ENCODE measurements at places on chromosomes 7 and 10.
A peak's percentile ranks its signal among the peaks of the same experiment; 100 is the strongest.

DNA sequence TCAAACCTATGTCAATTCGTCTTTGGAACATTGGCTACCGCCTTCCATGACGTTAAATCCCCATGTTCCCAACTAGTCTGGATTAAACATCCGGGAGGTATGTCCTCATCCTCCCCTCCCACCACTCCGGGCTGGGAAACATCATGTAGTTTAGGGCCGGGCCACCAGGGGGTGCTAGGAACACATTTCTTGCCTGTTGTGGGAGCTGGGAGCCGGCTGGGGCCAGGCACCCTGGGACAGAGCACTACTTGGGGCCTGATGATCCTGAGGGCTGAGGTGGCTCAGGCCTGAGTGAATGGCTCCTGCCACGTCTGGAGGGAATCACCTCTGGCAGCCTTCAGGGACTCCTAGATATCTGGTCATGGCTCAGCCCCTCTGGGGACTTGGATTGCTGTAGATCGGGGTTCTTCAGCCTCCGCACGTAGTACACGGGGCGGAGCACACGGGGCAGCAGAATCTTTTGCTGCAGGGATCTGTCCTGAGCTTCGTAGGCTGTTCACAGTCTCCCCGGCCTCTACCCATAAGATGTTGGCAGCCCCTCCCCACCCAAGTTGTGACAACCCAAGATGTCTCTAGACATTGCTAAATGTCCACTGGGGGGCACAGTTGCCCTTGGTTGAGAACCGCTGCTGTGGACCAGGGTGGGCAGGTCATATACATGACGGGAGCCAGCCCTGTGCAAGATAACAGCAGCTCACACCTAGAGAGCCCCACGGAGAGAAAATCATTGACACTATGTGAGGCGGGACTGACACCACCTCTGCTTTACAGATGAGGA lies 141.2 kb upstream of the ZNF716 start:
- DNase-seq: no peak

- no peak for DNase-seq
Measured at GRCh38 chr10:47361293-47361692, 13.1 kb downstream of the RBP3 start.

DNA sequence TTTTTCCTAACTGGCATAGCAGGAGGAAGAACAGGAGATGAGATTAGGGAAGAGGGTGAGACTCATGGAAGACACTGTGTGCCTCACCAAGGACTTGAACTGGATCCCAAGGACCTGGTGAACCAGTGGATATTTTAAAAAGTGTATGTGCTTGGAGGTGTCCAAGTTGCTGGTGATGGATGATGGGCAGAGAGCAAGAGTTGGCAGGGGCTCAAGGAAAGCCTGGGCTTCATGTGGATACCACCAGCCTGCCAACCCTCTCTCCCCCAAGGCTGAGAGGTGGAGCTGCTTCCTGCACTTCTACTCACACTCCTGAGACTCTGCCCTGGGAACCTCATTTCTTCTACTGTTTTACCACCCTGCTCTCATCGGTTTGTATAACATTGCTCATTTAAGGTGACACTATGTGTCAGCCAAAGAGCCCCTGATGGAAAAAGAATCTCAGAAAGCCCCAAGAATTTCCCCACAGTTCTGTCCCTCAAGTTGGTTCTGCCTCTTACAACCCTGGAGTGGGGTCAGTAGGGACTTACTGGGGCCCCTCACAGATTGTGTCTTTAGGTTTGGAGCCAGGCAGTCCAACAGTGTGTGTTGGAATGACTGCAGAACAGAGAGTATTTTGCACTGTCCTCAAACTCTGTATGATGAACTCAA lies 56.2 kb upstream of the PDCD4 start:
- no peak for DNase-seq

DNA sequence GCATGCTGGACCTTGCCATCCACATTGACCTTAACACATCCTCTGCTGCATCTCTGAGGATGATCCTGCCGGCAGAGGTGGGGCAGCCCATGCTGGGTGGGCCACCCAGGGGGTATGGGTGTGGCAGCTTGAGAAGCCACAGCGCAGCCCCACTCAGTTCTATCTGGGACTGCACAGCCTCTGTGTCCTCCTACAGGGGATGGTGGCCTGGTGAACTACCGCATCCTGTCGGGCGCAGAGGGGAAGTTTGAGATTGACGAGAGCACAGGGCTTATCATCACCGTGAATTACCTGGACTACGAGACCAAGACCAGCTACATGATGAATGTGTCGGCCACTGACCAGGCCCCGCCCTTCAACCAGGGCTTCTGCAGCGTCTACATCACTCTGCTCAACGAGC lies 12.2 kb upstream of the C10orf105 start:
- no peak for DNase-seq

GRCh38 chr7:130048906-130049305 lies 2.3 kb downstream of the ZC3HC1 start:
- no peak for DNase-seq

GRCh38 chr7:26166684-26167266 lies 14.8 kb downstream of the NFE2L3 start:
- no peak for DNase-seq

- no peak for DNase-seq
Measured at GRCh38 chr7:30196408-30196807, 61.6 kb downstream of the MTURN start.

- DNase-seq: no peak
Measured at GRCh38 chr10:96283756-96284155, 12.4 kb upstream of the BLNK start.

DNA sequence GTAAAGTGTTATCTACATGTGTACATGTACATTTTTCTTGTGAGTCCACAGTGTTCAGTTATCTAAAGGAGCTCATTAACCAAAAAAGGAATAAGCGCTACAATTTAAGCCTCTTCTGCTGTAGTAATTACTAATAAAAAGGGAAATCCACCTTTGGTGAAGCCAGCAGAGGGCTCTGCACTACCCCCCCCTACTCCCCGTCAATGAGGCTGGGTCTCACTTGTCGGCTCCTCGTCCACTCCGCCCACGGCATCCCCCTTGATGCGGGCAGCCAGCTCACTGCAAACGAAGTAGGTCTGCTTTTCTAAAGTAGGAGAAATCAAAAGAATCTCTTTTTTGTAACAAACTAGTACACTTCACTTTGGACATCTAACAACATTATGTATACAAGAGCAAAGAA lies 4.7 kb upstream of the WASHC2A start:
- no peak for DNase-seq

- DNase-seq: no peak
Measured at GRCh38 chr10:11875494-11876281, 52.5 kb downstream of the PROSER2 start.

GRCh38 chr7:4164556-4164955 lies 517.5 kb upstream of the FOXK1 start:
- no peak for DNase-seq

DNA sequence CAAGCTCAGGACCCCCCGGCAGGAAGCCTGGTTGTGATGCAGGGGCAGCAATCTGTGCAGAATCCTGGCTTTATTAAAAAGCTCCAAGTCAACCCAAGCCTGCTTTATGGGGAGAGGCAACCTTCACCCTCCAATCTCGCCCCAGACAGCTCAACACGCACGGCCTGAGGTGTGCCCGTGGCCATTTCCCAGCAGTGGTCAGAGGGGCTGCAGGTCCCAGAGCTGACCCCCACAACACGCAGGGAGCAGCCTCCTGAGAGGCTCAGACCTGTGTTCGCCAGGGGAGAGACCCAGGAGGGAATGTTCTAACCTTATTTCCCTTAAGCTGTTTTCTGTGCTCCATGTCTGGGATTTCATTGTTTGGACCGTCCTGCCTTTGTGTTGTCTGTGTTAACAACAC lies 108.2 kb downstream of the CTBP2 start:
- no peak for DNase-seq

- no peak for DNase-seq
Measured at GRCh38 chr10:33422471-33423153, 88.1 kb upstream of the NRP1 start.

DNA sequence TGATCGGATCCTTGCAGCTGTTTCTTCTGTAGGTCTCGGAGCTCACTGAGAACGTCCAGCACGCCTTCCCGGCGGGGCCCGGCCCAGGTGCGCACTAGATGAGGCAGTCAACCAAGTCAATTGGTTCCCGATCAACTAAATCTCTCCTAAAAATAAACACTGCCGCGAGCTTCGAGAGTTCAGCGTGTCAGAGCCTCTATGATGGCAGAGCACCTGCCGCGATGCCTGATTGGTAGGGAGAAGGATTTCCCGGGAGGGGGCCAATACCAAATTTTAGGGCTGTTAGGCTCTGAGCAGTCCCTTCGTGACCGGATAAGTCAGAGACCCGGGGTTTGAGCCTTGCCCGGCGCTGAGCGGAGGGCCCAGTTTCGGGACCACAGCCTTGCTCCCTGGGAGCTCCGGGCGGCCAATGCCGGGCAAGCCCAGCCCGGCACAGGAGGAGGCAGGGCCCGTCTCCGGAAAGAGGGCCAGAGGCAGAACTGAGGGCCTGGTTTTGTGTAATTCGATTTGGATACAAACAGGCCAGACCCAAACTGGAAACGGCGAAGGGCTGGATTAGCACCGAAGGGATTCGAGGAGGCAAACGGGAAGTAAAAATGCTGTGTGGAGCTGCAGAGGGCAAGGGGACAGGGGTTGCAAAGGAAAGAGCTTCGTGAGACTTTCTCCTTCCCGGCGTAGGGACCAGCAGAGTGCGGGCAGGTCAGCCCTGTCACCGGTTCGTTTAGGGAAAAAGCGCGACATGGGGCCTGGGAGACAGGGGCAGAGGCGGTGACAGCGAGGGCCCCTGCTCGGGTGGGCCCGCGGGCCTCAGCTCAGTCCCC lies 569 bp downstream of the SLC26A5 start:
- no peak for DNase-seq

- DNase-seq: no peak
Measured at GRCh38 chr10:131654471-131655087, 246.2 kb upstream of the PPP2R2D start.

- DNase-seq: no peak
Measured at GRCh38 chr10:21264271-21264670, 261.2 kb downstream of the SKIDA1 start.

- no peak for DNase-seq
Measured at GRCh38 chr10:109961174-109962001, 38.1 kb upstream of the XPNPEP1 start.

- DNase-seq: no peak
Measured at GRCh38 chr10:54139819-54140428, 661.1 kb downstream of the PCDH15 start.

DNA sequence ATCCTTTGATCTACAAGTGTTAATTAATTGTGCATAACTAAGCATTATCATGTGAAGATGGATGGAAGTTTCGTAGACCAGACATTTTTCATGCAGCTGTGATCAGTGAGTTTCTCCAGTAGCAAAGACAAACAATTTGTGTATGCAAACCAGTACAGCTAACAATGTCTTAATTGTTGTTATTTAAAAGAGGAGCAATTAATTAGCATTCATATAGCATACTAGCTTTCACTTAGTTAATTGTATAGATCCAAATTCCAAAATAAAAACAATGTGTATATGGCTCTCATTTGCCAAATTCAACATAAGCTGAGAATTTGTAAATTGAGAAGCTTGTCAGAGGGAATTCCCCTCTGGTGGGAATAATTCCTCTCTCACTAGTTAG lies 22.6 kb upstream of the PRKCQ start:
- DNase-seq: no peak

GRCh38 chr10:13189961-13190360 lies 28.6 kb downstream of the MCM10 start:
- peak; percentile 7 for DNase-seq

GRCh38 chr7:27459021-27459730 lies 203.5 kb downstream of the HIBADH start:
- DNase-seq: no peak

DNA sequence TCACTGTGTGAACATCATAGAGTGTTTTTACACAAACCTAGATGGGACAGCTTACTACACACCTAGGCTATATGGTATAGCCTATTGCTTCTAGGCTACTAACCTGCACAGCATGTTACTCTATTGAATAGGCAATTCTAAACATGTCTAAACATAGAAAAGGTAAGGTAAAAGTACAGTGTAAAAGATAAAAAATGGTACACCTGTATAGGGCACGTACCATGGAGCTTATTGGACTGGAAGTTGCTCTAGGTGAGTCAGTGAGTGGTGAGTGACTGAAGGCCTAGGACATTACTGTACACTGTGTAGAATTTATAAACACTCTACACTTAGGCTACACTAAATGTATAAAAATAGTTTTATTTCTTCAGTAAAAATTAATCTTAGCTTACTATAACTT lies 182.0 kb upstream of the THSD7A start:
- no peak for DNase-seq

- DNase-seq: no peak
Measured at GRCh38 chr7:5528071-5528814, 104.6 kb upstream of the TNRC18 start.

DNA sequence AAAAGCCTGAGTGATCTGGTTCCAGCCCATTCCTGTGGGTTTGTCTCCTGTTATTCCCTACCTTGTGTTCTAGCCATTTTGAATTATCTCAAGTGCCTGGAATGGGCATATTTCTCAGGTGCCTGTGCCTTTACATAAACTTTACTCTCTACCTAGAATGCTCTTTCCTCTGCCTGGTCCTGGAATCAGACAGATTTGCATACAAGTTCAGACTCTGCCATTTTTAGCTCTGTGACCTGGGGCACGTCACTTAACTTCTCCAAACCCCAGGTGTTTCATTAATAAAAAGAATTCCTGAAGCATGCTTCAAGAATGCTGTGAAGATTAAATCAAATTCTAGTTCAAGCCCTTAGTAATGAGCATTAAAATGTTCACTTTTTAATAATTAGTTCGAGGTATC lies 7.8 kb downstream of the DCLRE1A start:
- no peak for DNase-seq

DNA sequence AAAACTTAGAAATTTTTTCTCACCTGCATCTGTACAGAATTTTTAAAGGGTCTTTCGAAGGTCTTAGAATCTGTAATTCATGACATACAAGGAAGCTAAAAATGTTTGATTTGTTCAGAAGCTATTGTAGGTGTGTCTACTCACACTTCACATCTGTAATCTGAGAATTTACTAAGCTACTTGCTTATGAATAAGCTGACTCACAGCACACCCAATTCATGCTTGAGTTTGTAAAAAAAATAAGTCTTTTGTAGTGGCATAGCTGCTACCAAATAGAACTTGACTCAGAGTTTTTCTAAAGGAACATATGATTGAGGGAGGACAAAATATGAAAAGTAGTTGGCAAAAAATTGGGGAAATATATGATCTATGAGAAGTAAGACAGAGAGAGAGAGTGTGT lies 12.7 kb upstream of the AGR2 start:
- no peak for DNase-seq

- no peak for DNase-seq
Measured at GRCh38 chr7:30464231-30464671, 14.3 kb downstream of the NOD1 start.

GRCh38 chr7:2993868-2994267 lies 49.8 kb downstream of the CARD11 start:
- no peak for DNase-seq

Data from amniotic stem cell (primary cell).